ENCODE measurements at places on chromosomes 7 and 10.

GRCh38 chr7:65251851-65252620 is 121.6 kb upstream of the ZNF92 start:
- no peak for DNase-seq

- no peak for DNase-seq
Measured at GRCh38 chr7:39336442-39336841, 229.8 kb upstream of the YAE1 start.

DNA sequence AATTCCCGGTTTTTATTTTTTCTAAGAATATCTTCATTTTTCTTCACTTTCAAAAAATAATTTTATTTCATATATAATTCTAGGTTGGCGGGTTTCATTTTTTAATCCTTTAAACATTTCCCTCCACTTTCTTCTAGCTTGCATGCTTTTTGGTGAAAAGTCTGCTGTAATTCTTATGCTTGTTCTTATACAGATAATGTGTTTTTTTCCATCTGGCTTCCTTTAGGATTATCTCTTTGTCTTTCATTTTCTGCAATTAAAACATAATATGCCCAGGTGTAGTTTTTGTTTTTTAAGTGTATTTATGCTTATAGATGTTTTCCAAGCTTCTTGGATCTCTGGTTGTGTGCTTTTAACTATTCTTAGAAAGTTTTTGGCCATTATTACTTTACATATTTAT is 341.3 kb upstream of the SEMA3C start:
- DNase-seq: no peak

DNA sequence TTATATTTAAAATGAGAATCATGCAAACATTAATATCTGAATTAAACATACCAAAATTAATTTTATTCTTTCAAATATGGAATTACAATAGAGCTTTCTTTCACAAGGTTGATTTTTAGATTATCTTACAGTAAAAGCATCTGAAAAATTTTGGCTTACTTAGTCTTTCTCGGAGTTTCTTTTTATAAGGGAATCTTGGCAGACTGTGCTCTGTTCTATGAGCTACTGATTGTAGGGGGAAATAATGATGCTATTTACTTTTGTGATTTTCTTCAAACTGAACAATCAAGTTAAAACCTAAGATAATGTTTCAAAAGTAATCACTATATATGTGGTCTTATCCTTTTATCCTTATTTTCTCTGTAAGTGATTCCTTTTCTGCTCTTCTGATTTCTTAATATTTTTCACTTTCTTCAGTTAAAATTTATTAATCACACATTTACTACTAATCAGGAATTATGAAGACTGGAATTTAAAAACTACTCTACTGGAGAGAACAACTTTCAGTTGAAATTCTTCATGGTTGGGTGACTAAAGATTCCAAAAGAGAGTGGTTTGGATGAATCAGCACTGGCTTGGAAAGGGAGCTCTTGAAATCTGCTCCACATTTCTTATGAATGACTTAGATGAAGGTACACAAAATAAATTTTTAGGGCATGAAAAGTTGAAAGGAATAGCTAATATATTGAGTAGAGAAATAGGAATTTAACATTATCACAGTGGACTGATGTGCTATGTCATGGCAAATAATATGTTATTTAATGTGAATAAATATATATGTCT is 103.9 kb downstream of the PPP1R9A start:
- no peak for DNase-seq

- DNase-seq: no peak
Measured at GRCh38 chr10:35208949-35209613, 82.4 kb downstream of the CREM start.

GRCh38 chr7:98241674-98242241 is 10.3 kb downstream of the TECPR1 start:
- DNase-seq: no peak

- DNase-seq: no peak
Measured at GRCh38 chr10:129883626-129884397, 80.3 kb downstream of the EBF3 start.

- DNase-seq: no peak
Measured at GRCh38 chr7:74253331-74253730, 868 bp downstream of the RFC2 start.

GRCh38 chr7:42449431-42449830 is 212.4 kb upstream of the GLI3 start:
- no peak for DNase-seq

DNA sequence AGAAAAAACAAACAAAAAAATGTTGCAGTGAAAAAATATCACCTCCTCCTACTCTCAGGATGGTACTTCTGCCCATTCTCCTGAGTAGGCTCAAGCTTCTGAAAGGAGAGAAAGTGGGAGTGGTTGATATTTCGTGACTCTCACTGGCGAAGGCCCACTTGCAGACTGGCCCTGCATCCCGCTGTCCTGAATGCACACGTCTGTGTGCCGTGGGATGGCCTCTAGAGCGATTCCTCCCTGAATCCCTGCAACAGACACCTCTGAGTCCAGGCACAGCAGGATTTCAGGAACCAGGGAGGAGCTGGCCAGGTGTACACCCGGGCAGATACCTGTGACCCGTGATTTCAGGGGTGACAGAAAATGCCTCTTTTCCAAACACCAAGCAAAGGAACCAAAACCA is 319.2 kb downstream of the DPP6 start:
- no peak for DNase-seq

- DNase-seq: no peak
Measured at GRCh38 chr10:58175990-58176900, 91.4 kb downstream of the IPMK start.

GRCh38 chr10:77494327-77494726 is 143.3 kb downstream of the KCNMA1 start:
- no peak for DNase-seq

- peak; percentile 42 for DNase-seq
Measured at GRCh38 chr7:5429857-5430611, 6.4 kb upstream of the TNRC18 start.

DNA sequence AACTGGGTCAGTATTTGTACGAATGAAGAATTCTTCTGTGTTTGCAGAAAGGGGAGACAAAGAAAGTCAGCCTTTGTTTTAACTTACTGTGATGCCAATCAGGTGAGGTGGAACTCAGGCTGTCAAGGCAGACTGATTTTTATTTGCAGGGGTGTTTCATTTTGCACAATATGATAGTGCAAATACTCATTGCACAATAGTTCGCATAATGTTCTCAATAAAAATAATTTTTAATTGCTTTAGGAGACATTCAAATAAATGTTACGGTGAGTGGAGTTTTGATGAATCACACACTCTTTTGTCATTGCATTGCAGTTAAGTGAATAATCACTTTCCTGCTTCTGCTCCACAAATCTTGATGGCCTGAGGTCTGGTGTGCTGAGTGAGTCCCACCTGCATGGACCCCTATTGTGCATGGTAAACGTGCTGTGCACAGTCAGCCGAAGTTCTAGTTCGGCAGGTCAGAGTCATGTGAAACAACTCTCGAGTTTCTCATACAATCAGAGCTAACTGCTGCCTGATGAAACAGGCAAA is 141.3 kb upstream of the FZD8 start:
- no peak for DNase-seq

GRCh38 chr10:72449941-72450441 is 95.3 kb upstream of the DNAJB12 start:
- no peak for DNase-seq

GRCh38 chr7:22001345-22002004 is 55.8 kb upstream of the CDCA7L start:
- DNase-seq: peak; percentile 53

GRCh38 chr7:25272265-25272664 is 44.0 kb upstream of the NPVF start:
- no peak for DNase-seq

GRCh38 chr10:78357141-78358063 is 323.7 kb downstream of the RPS24 start:
- DNase-seq: no peak

GRCh38 chr7:106895246-106895864 is 30.3 kb downstream of the PIK3CG start:
- peak; percentile 66 for DNase-seq

- no peak for DNase-seq
Measured at GRCh38 chr7:120813546-120814252, 44.2 kb downstream of the TSPAN12 start.

DNA sequence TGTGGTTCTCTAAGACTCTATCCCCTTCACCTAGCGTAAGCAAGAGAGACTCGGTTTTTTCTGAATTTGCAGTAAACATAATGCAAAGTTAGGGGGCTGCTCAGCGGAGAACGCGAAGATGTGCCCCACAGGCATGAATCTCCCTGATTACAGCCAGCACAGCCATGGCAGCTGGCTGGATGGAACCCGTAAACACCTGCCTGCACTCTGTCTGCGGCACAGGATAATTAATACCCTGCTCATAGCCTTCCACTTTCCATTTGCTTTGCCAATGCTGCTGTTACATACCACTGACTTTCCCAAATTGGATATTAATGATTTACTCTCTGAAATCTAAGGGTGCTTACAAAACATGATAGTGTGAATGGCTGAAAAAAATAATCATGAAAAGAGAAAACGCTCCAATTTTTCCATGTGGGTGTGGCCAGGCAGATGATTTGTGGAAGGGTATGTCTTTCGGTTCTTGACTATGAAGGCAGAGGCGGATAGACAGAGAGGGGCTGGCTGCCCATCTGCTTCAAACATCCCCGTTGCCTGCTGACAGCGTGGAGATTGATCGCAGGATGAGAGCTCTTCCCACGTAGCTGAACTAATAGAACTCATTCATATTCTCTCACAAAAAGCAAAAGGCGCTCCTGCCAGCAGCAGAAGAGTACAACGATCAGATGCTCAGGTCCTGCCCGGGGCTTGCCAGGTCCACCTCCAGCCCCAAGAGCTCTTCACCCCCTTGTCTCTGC is 193.2 kb upstream of the GHITM start:
- DNase-seq: no peak

DNA sequence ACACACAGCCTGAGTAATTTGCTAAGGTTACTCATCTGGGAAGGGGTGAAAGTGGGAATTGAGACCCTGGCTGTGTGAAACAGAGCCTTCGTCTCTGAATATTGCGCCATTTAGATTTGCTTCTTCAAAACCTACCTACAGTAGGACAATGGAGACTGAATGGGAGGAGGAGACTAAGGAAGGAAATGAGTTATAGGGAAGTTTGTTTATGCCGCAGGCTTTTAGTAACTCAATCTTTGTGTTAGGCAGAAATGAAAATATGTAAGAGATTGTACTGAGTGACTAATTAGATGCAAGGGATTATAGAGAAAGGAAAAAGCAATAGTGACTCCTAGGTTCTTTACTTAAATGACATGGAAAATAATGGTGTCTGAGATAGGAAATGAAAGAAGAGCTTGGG is 80.2 kb downstream of the KCND2 start:
- no peak for DNase-seq

DNA sequence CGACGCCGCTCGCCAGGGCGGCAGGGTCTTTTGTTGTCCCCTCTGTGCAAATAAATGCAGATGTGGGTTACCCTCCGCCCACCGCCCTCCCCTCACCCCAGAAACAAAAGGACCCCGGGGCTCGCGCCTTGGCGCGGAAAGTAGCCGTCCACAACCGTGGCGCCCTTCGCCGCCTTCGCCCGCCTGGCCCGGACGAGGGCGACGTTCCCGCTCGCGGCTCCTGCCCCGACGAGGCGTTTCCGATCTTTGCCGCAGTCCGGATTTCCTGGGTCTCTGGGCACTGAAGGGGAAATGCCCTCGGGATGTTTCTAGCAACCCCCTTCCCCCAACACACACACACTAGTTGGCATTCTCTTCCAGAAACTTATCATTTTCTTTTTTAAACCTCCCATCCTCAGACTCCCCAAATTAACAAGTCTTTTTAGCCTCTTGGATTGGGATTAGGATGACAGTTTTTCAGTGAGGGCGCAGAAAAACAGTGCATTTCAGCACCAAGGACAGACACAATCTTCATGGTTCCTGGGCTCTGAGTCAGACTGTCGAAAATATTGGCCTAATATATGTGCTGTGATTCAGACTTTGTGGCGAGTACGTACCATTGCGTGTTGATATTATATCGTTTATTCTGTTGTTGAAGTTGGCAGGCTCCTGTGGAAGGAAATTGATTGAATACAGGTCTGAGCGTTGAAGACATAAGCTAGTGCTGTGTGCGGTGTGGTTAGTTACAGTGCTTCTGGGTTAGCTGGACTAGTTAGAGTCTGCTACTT is 771 bp downstream of the PHYHIPL start:
- no peak for DNase-seq

- DNase-seq: no peak
Measured at GRCh38 chr10:35466170-35466569, 129.9 kb downstream of the CCNY start.
